Ecto neural progenitor cell (in vitro differentiated cells): ENCODE measurements at places on chromosomes 3 and 15.

DNA sequence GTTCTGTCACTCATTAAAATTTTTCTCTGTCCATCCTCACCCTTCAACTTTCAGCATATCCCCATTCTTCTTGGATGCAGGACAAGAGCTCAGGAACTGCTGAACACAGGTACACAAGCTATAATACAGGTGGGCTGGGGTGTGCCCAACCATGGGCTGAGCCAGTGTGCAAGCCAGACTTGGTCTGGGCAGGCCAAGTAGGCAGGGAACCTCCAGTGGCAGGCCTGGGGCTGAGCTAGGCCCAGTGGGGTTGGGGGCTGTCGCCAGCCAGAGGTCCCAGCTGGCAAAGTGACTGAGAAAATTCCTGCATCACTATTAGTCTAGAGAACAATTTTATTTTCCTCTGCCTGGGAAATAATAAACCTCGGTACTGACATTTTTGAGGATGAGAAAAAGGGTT is 202.9 kb downstream of the LRRC3B start:
- DNase-seq: no peak

- no peak for DNase-seq
Observed at GRCh38 chr3:145817870-145818483, 343.0 kb downstream of the PLOD2 start.

- DNase-seq: no peak
Observed at GRCh38 chr15:80798911-80799310, 19.7 kb downstream of the CEMIP start.

DNA sequence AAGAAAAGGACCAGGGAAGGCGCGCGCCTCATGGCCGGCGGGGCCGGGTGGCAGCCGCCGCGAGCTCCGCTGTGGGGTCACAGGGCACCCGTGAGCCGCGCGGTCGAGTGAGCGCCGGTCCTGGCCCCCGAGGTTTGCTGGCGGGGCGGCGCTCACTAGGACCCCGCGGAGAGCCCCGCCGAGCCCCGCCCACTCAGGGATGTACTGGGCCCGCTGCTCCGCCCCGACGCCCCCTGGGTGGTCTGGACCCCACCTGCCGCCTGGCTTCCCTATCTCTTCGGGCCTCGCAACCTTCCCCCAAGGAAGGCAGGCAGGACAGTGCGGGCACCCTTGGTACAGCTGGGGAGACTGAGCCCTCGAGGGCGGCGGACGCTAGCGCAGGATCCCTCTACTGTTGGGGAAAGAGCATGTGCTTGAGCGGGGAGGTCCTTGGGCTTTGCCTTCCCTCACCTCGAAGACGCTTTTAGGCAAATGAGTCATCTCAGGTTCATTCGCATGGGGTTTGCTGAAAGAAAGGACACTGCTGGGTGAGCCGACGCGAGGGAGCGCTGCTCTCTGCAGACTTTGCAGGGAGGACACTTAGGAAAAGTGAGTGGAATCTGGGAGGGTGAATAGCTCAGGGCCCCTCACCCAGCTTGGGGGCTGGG is at the start of gene CHRNB4:
Gene CHRNB4, minus strand, starts transcription at position 109 of the 647 bp plus-strand sequence. Its CDS starts 77 bp downstream, at position 32.
- DNase-seq: peak; percentile 88

- DNase-seq: no peak
Observed at GRCh38 chr15:97598353-97598798, 362.1 kb upstream of the ARRDC4 start.

DNA sequence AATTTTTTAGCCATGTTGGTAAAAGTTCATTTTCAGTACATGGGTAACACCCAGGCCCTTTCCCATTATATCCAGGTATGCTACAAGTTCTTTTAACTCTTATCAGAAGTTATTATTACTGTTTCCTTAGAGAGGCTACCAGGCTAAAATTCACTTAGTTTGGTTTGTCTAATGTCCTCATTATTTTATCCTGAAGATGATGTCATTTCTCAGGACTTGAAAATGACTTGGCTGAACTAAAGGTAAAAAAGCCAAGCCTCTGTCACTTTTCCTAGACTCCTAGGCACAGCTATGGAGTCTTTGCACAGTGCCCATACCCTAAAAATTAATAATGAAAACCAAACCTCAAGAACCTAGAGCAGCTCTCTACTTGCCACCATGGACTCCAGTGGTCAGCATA is 4.1 kb downstream of the ELL3 start:
- DNase-seq: no peak

DNA sequence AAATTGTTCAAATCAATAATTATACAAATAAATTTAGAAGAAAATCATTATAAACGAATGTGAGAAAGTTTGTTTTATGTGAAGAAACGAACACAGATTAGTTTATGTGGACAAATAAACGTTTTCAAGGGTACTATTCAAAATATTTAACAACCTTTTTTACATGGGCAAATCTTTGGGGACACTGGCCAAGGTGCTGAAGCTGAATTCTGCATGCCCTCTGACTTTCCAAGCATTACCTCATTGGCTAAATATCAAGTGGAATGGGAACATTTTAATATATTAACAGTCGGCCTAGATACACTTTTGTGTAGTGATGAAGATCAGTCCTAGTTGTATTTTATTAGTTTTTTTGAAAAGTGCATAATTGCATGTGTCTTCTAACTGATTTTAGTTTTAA is 636.4 kb upstream of the DPPA4 start:
- DNase-seq: no peak

DNA sequence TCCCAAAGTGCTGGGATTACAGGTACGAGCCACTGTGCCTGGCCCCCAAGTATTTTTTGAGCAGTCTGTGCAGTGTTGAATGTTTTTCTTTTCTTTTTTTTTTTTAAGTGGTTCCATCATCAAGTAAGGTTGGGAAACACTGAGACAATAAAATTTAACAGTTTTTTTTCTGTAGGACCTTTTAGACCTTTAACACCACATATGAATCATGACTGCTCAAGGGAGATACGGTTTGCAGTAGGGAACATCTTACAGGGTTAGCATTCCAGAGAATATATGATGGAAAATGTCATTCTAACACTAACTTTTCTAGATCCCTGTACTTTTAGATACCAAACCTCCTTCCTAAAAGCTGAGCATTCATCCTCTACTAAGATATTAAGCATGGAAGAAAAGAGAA is 41.7 kb downstream of the SNX4 start:
- no peak for DNase-seq

DNA sequence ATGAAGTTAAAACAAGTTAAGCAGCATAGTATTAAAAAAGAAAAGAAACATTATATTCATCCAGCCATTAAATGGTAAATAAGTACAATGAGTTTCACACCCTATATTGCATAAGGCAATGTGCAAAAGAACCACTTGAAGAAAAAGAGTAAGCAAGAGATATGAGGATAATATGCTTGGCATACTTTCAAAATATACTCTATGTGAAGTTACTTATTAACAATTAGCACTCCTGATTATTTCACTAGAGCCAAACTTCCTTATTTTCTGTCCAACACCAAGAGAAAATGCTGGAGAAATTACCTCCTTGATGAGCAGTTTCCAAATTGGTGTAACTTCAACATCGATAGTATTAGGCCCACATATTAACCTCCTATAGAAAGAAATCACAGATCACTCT is 63.7 kb downstream of the ATP13A4 start:
- DNase-seq: no peak

DNA sequence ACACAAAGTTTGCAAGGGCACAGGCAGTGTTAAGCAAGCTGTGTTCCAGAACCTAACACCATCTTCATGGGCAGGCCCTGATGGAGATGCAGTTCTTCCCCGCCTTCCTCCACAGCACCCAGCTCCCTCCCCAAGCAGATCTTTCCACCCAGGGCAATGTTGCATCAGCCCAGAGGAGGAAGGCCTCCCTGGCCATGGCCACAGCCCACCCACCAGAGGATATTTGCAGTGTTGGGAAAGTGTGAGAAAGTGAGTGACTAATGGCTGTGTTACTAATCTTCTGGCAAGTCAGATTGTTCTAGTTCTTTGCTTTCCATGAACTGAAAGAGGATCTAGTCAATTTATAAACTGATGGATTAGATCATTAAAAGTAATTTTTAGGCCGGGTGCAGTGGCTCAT is 42.0 kb upstream of the ATP10A start:
- no peak for DNase-seq

GRCh38 chr3:185318141-185318540 is 44.8 kb upstream of the MAP3K13 start:
- no peak for DNase-seq

DNA sequence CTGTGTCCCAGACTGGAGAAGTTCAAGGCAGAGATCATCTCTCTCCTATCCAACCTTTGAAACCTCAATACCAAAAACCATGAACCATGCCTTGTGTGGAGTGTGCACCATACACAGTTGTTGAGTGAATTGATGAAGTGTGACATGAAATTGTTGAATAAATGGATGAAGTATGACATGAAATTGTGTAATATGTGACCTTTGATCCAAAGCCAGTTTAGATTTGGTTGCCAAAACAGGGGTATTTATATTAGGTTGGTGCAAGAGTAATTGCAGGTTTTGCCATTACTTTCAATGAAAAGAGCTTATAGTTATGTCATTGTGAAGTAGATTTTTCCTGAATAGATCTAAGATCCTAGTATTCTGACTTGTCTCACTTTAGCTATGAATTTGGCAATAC is 3.1 kb upstream of the MAGI1 start:
- DNase-seq: no peak

- DNase-seq: no peak
Observed at GRCh38 chr3:1292571-1293071, 199.8 kb downstream of the CNTN6 start.

- DNase-seq: no peak
Observed at GRCh38 chr3:45895686-45896468, 9.5 kb downstream of the CCR9 start.

DNA sequence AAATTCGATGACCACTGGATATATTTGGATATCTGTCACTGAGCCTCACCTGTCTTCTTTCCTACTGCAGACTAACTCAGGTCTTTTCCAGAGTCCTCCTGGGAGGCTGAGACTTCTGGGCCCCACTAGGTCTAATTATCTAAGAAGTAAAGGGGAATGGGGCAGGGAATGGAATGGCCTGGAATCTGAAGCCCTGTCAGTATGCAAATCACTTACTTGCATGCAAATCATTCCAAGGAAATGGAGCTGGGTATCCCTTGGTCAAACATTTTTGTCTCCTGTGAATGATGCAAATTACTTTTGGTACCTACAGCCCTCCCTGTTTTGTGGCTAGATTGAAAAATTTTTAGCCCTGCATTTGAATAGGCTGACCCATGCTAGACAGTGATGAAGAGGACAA is 5.3 kb upstream of the SPSB4 start:
- no peak for DNase-seq

GRCh38 chr15:60957111-60957510 is 272.0 kb downstream of the RORA start:
- DNase-seq: no peak

DNA sequence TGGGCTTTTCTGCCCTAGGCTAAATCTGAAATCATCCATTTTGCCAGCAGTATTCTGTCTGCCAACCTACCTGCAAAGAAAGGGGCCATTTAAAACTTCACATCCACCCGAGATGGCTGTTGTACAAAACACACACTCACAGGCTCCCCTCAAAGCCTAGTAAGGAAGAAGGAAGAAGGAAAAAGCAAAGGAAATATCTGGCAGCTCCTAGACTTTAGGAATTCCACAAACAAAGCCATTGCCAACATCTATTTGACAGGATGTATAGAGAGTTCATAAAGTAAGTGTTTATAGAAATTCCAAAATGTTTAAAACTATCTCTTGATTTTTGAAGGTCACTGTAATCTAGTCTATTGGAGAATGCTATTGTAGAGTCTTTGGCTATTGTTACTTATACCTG is 91.9 kb upstream of the THBS1 start:
- DNase-seq: no peak

DNA sequence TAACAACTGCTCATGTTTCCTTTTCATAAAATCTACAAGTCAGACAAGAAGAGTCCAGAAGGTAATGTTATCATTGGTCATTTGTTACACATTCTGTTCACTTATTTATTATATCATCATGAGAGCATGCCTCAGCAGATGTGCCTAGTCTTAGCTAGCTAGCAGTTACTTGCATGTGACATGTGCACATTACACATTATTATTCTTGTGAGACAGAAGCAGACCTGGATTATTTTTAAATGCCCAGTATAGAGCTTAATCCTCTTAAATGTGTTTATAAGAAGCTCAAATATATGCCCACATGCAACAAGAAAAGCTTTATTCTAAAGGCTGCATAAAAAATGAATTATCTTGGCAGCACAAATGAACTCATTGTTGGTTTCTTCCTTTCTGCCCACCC is 12.6 kb downstream of the YEATS2 start:
- DNase-seq: no peak

GRCh38 chr3:139838269-139838957 is 96.6 kb upstream of the CLSTN2 start:
- no peak for DNase-seq

GRCh38 chr3:34207806-34208205 is 409.4 kb downstream of the PDCD6IP start:
- DNase-seq: no peak
